ENCODE measurements at places on chromosomes 5 and 9.

- no peak for DNase-seq
These were observed 13.5 kb downstream of the RFESD start for GRCh38 chr5:95660060-95660459.

DNA sequence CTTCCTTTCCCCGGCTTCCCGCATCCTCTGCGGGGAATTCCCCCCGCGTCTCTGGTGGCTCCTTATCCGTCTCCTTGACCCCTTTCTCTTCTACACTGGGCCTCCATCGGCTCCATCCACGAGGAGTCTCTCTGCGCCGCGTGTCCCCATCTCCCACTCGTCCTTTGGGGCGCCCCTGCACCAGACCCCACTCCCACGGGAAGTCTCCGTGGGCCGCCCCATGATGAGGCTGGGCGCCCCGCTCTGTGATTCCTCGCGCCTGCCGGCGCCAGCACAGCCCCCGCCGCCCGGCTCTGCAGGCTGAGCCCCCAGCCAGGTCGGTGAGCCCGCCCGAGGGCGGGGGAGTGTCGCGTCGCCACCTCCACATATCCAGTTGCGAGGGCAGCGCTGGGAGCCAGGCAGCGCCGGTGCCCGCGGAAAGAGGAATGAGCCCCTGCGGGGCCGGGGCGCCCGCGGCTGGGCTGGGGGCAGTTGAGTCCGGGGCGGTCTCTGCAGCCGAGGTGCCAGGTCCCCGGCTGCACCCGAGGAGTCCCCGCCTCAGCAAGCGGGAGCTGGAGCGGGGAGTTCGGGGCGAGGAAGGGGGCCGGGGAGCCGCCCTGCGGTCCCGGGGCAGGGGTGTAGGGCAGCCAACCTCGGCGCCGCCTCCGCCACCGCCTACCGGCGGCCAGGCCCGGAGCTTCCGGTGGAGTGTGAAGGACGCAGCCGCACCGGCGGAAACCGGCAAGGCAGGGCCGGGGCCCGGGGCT, 2.1 kb upstream of the TRAF1 start:
- no peak for DNase-seq

DNA sequence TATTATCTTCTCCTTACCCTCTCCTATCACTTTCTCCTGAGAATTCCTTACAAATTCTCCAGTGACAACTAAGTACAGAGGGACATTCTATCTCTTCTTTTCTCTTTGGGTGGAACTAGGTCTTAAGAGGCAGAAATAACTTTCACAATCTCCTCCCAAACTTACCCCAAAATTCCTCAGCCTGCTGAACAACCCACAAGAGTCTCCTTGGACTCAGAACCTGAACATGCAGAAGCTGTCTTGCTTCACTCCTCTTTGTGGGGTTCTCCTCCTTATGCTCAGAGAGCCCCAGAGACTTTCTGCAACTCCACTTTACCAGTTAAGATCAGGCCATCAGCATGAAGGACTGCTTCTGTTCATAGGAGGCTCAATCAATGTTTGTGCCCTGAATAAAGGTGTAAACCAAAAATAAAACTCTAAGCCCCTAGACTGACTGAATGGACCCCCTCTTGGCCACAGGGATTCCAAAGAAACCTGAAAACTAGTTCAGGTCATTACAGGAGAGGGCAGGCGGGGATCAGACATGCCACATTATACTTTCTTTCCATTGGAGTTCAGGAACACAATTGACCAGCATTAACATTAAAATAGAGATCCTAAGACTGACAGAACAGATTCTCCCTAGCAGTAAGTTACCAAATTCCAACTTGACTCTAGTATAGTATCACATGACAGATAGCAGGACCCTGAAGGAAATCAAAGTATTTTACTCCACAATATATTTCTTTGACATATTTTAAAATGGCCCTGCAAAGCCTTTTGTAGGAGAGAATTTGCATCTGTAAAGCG, 179.7 kb upstream of the FBXL17 start:
- DNase-seq, result no peak

DNA sequence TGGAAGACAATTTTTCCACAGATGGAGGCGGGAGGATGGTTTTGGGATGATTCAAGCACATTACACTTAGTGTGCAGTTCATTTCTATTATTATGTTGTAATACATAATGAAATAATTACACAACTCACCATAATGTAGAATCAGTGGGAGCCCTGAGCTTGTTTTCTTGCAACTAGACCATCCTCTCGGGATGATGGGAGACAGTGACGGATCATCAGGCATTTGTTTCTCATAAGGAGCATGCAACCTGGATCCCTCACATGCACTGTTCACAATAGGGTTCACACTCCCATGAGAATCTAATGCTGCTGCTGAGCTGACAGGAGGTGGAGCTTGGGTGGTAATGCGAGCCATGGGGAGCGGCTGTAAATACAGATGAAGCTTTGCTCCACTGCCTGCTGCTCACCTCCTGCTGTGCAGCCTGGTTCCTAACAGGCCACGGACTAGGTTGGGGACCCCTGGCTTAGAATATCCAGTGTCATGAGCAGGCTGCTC, 1.6 kb downstream of the STKLD1 start:
- DNase-seq, result no peak

DNA sequence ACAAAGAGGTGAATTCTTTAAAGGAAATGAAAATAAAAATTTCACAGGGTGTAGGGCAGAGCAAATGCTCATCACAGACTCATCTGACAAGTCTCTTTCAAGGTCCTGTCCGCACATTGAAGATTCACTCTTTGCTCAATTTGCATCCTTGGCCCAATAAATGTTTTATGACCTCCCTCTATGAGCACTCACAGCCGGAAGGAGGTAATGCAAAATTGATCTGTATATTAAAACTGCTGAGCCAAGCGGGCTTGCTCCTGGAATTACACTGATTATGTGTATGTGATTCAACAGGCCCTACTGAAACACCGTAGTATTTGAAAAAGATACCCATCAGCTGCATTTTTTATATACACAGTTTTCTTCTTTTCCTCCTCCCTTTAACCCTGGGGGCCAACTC, 246.8 kb downstream of the IZUMO3 start:
- no peak for DNase-seq

DNA sequence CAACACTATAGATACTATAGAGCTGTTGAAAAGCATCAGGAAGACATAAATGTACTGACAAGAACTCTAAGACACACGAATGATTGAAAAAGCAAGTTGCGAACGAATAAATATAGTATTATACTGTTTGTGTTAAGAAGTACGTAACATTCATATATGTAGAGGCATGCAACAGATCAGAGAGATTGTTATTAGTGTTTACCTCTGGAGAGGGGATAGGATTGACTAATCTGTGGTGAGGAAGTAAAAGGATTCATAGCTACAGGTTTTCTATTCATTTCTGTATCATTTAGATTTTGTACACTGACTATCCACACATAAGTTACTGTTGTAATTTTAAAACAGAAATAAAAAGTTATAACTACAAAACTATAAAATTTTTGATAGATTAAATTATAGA, 147.6 kb upstream of the SV2C start:
- no peak for DNase-seq

DNA sequence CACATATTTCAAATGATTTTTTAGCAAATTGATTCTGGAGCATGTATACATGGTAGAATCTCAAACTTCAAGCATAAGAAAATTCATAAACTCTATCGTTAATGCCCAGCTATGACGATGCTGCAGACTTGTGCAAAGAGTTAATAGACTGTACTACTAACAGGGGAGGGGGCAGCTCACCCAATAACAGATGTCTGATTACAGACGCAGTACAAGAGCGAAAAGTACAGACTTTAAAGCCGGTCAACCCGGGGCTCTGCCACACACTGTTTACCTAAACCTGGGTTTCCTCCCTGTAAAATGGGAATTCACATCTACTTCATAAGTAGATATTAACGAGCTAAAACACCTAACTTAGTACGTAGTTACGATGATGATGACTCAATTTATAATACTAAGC, 651 bp downstream of the TRIM23 start:
- DNase-seq, result no peak

DNA sequence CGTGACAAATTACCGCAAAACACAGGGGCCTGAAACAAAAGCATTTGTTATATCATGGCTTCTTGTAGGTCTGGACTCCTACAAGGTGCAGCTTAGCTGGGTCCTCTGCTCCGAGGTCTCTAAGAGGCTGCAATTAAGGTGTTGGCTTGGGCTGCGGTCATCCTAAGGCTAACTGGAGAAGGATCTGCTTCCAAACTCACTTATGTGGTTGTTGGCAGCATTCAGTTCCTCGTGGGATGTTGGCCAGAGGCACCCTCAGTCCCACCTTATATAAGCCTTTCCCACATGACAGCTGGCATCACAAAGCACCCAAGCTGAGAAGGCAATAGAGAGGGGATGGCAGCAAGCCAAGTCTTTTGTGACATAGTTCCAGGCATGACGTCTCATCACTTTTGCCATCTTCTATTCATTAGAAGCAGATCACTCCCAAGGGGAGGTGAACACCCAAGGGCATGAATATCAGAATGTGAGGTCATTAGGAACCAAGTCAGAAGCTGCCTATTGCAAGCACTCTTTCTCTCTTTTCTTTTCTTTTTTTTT, 47.9 kb upstream of the ZBTB43 start:
- DNase-seq, result no peak

DNA sequence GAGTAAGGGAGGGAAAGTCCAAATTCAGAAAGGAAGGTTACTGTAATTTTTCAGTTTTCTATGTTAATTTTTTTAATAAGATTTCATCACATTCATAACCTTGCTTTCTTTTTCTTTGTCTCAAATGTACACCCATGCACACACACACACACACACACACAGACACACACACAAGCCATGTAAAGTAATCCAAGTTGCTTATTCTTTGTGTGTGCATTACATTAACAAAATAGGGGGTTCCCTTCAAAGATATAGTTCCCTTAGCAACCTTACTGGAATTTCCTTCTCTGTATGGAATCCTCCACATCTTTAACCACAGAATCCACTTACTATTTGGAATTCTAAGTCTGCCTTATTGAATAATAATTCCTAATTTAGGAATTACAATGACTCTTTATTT, 32.7 kb downstream of the ZNF366 start:
- no peak for DNase-seq

Measured in cortex of kidney (tissue), 1 donor.